ENCODE measurements at places on chromosomes 7 and 10.

- no peak for DNase-seq
Measured at GRCh38 chr7:83301416-83301815, 138.7 kb upstream of the PCLO start.

DNA sequence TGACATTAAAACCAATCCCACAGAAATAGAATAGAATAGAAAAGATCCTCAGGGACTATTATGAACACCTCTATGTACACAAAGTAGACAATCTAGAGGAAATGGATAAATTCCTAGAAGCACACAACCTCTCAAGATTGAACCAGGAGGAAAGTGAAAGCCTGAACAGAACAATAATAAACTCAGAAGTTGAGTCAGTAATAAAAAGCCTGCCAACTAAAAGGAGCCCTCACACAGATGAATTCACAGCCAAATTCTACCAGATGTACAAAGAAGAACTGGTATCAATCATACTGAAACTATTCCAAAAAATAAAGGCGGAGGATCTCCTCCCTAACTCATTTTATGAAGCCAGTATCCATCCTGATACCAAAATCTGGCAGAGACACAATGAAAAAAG, 220.3 kb upstream of the HPS1 start:
- DNase-seq, result no peak

DNA sequence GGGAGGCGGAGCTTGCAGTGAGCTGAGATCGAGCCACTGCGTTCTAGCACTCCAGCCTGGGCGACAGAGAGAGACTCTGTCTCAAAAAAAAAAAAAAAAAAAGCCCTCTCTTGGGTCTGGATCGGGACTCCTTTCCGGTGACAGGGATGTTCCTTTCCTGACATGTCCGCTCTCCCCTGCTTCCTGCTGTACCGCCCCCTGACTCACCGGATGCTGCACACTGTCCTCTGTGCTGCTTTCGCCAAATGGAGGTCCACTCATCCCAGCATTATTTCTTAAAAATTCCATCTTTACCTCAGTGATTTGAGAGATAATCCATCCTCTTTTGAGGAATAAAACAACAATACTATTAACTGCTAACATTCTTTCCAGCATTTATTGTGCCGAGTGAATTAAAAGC, 113.8 kb upstream of the EEPD1 start:
- DNase-seq, result no peak

- DNase-seq, result peak; percentile 12
Measured at GRCh38 chr7:16982640-16983350, 101.0 kb upstream of the AGR3 start.

- no peak for DNase-seq
Measured at GRCh38 chr10:78895469-78895868, 173.3 kb upstream of the ZMIZ1 start.

DNA sequence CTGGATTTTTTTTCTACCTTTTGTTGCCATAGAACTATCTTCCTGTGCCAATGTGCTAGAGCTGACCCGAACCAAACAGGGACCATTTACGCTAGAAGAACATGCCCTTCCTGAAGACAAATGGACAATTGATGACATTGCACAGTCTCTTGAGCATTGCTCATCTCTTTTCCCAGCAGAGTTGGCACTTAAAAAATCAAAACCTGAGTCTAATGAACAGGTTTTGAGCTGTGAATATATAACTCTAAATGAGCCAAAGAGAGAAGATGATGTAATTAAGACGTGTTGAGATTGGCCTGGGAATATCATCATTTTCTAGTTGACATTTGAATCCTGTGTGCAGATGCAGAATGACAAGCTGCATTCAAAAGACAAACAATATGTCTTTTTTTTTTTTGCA, 37.1 kb downstream of the TRUB1 start:
- no peak for DNase-seq

GRCh38 chr7:18820981-18821380, 296.5 kb downstream of the TWIST1 start:
- no peak for DNase-seq

DNA sequence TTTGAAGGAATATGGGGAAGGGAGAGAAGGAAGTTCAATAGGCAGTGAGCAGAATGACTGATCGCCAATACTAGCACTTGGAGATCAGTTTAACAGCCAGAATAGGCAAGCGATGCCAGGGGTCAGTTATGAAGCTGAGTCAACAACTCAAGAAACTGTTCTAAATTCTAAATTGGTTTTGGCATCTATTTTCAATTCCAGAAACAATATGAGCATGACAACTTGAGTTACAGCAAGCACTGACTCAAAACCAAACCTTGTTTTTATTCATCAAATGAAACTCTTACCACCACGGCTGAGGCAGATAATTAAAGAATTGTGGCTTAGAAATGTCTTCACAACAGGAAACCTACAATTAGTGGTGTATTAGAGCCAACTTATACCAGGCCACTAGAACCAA, 180.5 kb upstream of the ASAH2 start:
- DNase-seq, result peak; percentile 14

DNA sequence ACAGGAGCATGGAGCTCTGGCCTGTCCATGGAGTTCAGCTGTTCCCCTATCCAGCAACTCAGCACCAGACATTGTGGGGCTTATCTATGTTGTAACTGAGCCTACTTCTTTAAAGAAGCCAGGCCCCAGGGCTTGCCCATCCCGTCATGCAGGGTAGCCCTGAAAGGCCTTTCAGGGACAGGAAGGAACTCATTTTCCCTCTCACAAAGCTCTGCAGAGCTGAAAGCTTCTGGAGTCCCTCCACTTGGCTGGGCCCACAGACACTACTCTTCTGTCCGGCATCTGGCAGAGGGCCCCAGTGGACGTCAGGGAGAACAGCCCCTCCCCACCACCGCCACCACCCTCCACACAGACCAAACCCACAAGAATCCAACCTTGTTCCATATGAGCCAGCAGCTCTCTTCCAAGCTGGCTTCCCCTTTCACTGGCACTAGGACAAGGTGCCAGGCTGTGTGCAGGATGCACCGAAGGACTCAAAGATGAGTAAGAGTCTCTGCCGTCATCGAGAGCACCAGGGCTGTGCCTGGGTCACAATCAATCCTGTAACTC, 33.1 kb downstream of the DENND2A start:
- DNase-seq, result no peak

GRCh38 chr10:27506280-27506679, 2.2 kb downstream of the RAB18 start:
- DNase-seq, result no peak

- no peak for DNase-seq
Measured at GRCh38 chr10:22369434-22370072, 24.3 kb downstream of the SPAG6 start.

GRCh38 chr10:19749185-19749729, 67.0 kb upstream of the PLXDC2 start:
- DNase-seq, result no peak

DNA sequence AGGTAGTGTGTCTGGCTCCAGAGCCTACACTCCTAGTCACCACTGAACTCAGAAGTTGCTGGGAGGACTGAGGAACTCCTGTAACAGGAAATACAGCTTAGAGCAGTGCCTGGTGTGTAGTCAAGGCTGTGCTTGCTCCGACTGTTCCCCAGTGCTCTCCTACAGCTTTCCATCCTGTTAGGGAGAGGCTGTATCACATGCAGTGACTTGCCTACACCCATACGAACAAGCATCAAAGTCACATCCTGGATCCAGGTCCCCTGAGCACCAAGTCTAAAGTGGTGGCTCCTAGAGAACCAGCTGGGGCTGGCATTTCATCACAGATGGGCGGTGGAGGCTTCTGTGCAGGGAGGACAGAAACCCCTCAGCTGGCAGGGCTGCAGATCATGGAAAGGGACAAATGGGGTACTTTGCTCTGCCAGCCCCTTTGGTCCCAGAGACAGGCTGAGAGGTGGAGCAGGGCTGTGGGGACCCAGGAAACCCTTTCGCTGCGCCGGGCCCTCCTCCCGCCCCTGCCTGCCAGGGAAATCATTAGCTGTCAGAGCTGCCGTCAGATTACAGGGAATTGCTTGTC, 7.7 kb downstream of the ASB10 start:
- no peak for DNase-seq

- DNase-seq, result no peak
Measured at GRCh38 chr10:51705774-51706173, 6.4 kb upstream of the CSTF2T start.

- no peak for DNase-seq
Measured at GRCh38 chr10:13859979-13860654, 273.4 kb downstream of the PRPF18 start.
